ENCODE measurements at places on chromosomes 13 and 19. TPM values are rescaled to one million over a fixed set of nuclear protein-coding genes. Genes with fewer than 3 reads are reported as not detected.

DNA sequence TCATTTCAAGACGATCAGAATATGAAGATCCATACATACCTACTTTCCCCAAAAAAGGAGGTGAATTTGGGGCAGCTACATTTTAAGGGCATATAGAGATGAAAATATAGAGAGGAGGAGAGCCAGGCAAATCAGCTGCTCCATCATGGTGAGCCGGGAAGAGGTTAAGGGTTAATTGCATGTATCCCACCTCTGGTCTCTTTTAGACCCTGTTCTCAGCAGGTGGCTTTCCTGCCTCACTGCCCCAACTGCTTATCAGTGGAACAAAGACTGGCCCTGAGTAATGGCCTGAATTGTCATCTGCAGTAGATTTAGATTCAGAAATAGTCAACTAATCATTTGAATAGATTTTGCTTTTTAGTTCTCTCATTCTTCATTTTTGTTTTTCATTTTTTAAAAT, 206.6 kb downstream of the SPRY2 start:
- no peak for DNase-seq

GRCh38 chr19:44903602-44904425, 1.8 kb upstream of the APOE start:
- DNase-seq = peak; percentile 64

GRCh38 chr13:113930671-113931637, 42.9 kb downstream of the C13orf46 start:
- no peak for DNase-seq

GRCh38 chr19:39474139-39474620, 6.5 kb upstream of the TIMM50 start:
- peak; percentile 65 for DNase-seq

GRCh38 chr13:25987987-25988386, 63.8 kb downstream of the SHISA2 start:
- DNase-seq = no peak

GRCh38 chr19:42113641-42114348, 18.5 kb downstream of the POU2F2 start:
- DNase-seq = peak; percentile 95

GRCh38 chr19:14023404-14024235, 4.3 kb upstream of the RLN3 start:
- DNase-seq = no peak

GRCh38 chr19:43439032-43439708, 24.5 kb downstream of the TEX101 start:
- DNase-seq = peak; percentile 13

DNA sequence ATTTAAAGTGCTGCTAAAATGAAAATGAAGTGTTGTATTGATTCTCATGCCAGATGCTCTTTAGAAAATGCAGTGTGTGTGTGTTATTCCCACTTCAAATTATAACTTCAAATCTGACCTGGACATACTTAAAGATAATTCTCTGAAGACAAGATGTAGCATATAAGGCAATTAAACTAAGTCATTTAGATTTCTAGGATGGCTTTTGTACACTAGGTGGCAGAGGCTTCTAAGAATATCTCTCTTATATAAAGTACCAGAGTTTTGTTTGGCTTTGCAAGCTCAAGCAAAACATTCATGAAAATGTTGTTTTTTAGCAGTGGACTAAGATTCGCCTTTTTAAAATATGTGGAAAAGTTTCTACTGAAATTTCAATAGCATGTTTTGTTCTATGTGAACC, 407.2 kb downstream of the GPC5 start:
- DNase-seq = peak; percentile 46

KRTDAP gene
- total RNA-seq = not detected

SMIM44 gene
- total RNA-seq = not detected

NRTN gene
- total RNA-seq = 0.49 TPM

ZNF665 gene
- total RNA-seq = 12.2 TPM

RFX1 gene
- 17.4 TPM for total RNA-seq

ICAM5 gene
- total RNA-seq = 10.8 TPM

CBLC gene
- total RNA-seq = not detected

ALOX5AP gene
- 90.9 TPM for total RNA-seq

AP2S1 gene
- 79.3 TPM for total RNA-seq

C19orf44 gene
- total RNA-seq = 7.6 TPM

Measured in OCI-LY7 (cell line).